Endothelial cell of umbilical vein (primary cell): ENCODE measurements at places on chromosomes 13 and 19. TPM values are rescaled to one million over a fixed set of nuclear protein-coding genes. Genes with fewer than 3 reads are reported as not detected.

Gene SLC6A16
- total RNA-seq: 1.6 and 3.6 TPM in 2 replicates

Gene TRPC4
- total RNA-seq: 0.42 and 0.64 TPM in 2 replicates

Gene POSTN
- total RNA-seq: 0.29 and 0.55 TPM in 2 replicates

Gene ATP8A2
- total RNA-seq: 0.35 and 0.49 TPM in 2 replicates

Gene CEBPG
- 24.3 and 24.6 TPM in 2 replicates for total RNA-seq

- H3K36me3 ChIP-seq: no peaks in the 10 kb centered on the region
- no peak overlapping the region for H3K4me3 ChIP-seq
- no peaks in the 10 kb centered on the region for H3K27me3 ChIP-seq
- DNase-seq: no peak
- H3K27ac ChIP-seq: no peak overlapping the region
These were observed 3.8 kb downstream of the RNF126 start for GRCh38 chr19:658916-659839.

- no peaks in the 10 kb centered on the region for H3K4me1 ChIP-seq
- H3K27ac ChIP-seq: no peak overlapping the region
- H3K36me3 ChIP-seq: no peaks in the 10 kb centered on the region
- H3K4me3 ChIP-seq: no peak overlapping the region
- no peaks in the 10 kb centered on the region for H3K27me3 ChIP-seq
These were observed 16.9 kb downstream of the CEBPA start for GRCh38 chr19:33285441-33285927.

DNA sequence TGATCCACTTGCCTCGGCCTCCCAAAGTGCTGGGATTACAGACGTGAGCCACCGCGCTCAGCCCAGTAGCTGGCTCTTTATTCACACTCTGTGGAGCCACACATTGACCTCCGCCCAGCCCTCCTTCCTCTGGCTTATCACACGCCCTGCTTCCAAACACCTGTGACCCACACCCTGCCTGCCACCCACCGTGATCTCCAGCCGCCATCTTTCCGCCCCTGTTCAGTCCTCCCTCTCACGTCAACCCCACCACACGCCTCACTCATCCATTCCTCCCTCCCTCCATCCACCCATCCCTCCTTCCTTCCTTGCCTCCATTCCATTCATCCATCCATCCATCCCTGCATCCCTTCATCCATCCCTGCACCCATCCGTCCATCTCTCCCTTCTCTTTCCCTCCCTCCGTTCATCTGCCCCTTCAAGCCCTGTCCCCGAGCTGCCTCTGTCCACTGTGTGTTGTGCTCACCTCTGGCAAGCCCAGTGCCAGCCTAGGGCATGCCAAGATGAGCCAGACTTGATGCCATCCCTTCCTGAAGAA lies 17.6 kb downstream of the ZNF296 start:
- no peak for DNase-seq
- H3K4me3 ChIP-seq: no peak overlapping the region
- no peaks in the 10 kb centered on the region for H3K27me3 ChIP-seq
- no peaks in the 10 kb centered on the region for H3K4me1 ChIP-seq
- H3K27ac ChIP-seq: no peak overlapping the region
- H3K36me3 ChIP-seq: peaks cover 67% of the 10 kb centered on the region

DNA sequence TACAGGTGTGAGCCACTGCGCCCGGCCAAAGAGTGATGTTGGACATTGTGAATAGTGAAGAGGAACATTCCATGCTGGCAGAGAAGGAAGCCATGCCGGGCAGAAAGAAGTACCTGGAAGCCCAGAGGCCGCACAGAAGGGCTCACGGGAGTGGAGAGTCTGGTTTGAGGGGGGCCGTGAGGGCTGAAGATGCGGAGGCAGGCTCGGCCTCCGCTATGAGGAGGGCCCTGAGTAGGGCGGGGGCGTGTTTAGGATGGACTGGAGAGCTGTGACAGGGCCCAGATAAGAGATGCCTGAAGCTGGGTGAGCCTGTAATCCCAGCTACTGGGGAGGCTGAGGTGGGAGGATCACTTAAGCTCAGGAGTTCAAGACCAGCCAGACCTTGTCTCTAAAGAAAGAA lies 1.6 kb downstream of the JOSD2 start:
- no peaks in the 10 kb centered on the region for H3K27me3 ChIP-seq
- no peak for DNase-seq
- no peaks in the 10 kb centered on the region for H3K36me3 ChIP-seq
- H3K27ac ChIP-seq: no peak overlapping the region
- H3K4me1 ChIP-seq: peaks cover 7% of the 10 kb centered on the region

DNA sequence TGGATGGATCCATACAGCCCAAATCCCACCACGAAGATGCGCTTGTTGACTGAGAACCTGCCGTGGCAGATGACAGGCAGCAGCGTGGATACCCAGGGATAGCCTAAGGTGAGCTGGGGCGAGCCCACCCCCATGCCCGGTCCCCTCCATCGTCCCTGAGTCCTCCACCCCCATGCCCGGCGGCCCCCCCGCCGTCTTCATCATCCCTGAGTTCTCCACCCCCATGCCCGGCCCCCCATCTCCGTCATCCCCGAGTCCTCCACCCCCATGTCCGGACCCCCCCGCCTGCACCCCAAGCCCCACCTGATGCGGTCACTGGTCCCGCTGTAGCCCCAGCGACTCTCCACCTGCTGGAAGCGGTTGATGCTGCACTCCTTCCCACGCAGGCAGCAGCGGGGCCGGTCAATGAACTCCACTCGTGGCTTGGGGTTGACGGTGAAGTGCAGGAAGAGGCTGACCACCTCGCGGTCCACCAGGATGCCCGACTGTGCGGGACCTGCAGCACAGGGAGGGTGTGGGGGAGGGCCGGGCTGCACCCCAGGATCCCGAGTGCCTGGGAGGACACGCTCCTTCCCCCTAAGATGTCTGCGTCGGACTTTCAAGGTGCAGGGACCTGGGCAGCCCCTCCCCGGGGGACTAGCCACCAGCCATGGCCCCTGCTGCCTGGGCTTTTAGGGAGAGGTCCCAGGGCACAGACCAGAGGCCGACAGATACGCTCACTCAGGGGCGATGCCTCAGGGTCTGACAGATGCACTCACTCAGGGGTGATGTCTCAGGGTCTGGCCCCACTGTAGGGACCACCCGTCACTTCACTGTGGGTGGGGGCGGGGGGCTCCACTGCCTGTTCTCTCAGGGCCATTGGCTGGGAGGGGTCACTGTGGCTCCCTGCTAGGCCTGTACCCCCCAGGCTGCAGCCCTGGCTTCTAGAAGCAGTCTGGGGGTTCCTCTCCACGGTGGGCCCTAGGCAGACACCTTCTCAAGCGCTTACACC lies 28.0 kb downstream of the BTBD2 start:
- H3K27ac ChIP-seq: no peak overlapping the region
- no peak for DNase-seq
- H3K36me3 ChIP-seq: peaks cover 7% of the 10 kb centered on the region
- no peaks in the 10 kb centered on the region for H3K27me3 ChIP-seq
- no peak overlapping the region for H3K4me3 ChIP-seq

DNA sequence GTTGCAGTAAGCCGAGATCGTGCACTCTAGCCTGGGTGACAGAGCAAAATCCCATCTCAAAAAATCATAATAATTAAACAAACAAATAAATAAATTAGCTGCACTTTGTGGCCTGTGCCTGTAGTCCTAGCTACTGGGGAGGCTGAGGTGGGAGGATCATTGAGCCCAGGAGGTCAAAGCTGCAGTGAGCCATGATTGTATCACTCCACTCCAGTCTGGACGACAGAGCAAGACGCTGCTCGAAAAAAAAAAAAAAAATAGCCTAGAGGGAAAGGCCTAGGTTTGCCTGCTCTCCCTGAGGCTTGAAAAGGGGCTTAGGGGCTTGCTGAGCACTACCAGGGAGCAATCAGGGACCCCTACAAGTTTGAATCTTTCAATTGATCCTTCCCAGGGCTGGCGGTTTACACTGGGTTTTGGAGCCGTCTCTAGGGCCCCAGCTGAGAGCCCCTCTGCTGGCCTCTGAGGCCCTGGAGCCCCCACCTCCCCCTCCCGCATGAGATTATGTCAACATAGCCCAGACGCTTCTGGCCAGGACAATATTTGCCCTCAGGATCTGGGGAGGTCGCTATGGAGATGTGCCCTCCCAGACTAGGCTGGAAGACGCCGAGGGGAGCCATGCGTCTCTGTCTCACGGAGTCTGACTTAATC lies 10.4 kb upstream of the GIPR start:
- H3K36me3 ChIP-seq: no peaks in the 10 kb centered on the region
- H3K4me3 ChIP-seq: no peak overlapping the region
- no peak overlapping the region for H3K27ac ChIP-seq

GRCh38 chr13:97809576-97809975 lies 143.9 kb upstream of the IPO5 start:
- H3K27me3 ChIP-seq: peaks cover 7% of the 10 kb centered on the region
- no peak for DNase-seq
- H3K27ac ChIP-seq: no peak overlapping the region
- no peaks in the 10 kb centered on the region for H3K4me1 ChIP-seq

DNA sequence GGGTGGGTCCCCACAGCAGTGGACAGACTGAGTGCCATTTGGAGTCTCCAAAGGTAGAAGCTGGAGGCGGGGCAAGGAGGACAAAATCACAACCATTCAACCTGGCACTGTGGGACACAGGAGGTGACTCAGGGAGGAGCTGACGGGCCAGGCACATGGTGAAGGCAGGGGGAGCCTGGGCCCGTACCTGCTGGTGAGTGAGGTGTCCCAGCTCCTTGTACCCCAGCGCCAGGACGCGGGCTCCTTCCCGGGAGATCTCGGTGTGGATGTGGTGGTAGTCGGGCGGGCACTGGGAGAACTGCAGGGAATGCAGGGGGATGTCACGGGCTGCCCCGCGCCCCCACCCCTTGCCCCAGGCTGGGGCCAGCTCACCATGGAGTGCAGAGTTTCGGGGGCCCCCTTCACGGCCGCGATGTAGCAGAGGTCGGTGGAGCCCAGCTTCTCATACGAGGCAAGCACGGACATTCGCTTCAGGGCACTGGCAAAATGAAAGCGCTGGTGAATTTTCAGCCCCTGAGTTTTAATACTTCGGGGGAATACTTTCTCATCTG lies 9.8 kb downstream of the ATP13A1 start:
- peaks cover 12% of the 10 kb centered on the region for H3K36me3 ChIP-seq
- H3K4me3 ChIP-seq: no peak overlapping the region
- H3K27ac ChIP-seq: no peak overlapping the region
- no peaks in the 10 kb centered on the region for H3K27me3 ChIP-seq

GRCh38 chr19:13841962-13842290 lies 35.0 kb upstream of the NANOS3 start:
- peaks cover 37% of the 10 kb centered on the region for H3K4me1 ChIP-seq
- H3K36me3 ChIP-seq: peaks cover 1% of the 10 kb centered on the region
- no peak for DNase-seq
- H3K27ac ChIP-seq: peak overlapping the region; percentile 94

DNA sequence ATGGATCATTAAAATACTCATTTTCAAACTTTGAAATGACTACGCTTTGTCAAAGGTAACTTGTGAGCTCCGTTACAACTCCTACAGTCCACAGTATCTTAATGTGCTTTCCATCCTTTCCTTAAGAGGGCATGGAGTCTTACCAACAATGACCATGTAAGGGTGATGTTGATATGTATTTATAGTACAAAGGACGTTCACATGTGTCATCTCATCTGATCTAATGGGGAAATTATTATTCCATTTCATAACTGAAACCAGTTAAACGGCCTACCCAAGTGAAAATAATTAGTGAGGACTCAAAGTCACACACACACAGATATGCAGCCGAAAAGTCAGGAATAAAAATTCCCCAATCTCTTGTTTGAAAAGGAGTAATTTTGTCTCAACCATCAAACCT lies 9.6 kb downstream of the USP12 start:
- no peak for DNase-seq
- no peaks in the 10 kb centered on the region for H3K27me3 ChIP-seq
- no peaks in the 10 kb centered on the region for H3K36me3 ChIP-seq
- H3K4me1 ChIP-seq: no peaks in the 10 kb centered on the region

DNA sequence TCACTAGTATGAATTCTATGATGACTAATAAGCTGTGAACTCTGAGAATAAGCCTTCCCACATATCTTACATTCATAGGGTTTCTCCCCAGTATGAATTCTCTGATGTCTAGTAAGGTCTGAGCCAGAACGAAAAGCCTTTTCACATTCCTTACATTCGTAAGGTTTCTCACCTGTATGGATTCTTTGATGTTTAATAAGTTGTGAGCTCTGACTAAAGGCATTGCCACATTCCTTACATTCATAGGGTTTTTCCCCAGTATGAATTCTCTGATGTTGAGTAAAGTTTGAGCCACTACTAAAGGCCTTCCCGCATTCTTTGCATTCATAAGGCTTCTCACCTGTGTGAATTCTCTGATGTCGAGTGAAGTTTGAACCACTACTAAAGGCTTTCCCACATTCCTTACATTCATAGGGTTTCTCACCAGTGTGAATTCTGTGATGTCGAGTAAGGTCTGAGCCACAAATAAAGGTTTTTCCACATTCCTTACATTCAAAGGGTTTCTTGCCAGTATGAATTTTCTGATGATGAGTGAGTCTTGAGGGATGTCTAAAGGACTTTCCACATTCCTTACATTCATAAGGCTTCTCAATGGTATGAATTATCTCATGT lies 30.7 kb upstream of the ZFP82 start:
- H3K4me3 ChIP-seq: no peak overlapping the region
- no peak overlapping the region for H3K27ac ChIP-seq
- H3K27me3 ChIP-seq: no peaks in the 10 kb centered on the region
- peaks cover 3% of the 10 kb centered on the region for H3K36me3 ChIP-seq
- no peak for DNase-seq
- no peaks in the 10 kb centered on the region for H3K4me1 ChIP-seq

- DNase-seq: no peak
- no peaks in the 10 kb centered on the region for H3K36me3 ChIP-seq
- no peaks in the 10 kb centered on the region for H3K4me1 ChIP-seq
- no peak overlapping the region for H3K27ac ChIP-seq
- H3K27me3 ChIP-seq: peaks cover 11% of the 10 kb centered on the region
These were observed 99.3 kb downstream of the DLEU7 start for GRCh38 chr13:50744116-50744660.

DNA sequence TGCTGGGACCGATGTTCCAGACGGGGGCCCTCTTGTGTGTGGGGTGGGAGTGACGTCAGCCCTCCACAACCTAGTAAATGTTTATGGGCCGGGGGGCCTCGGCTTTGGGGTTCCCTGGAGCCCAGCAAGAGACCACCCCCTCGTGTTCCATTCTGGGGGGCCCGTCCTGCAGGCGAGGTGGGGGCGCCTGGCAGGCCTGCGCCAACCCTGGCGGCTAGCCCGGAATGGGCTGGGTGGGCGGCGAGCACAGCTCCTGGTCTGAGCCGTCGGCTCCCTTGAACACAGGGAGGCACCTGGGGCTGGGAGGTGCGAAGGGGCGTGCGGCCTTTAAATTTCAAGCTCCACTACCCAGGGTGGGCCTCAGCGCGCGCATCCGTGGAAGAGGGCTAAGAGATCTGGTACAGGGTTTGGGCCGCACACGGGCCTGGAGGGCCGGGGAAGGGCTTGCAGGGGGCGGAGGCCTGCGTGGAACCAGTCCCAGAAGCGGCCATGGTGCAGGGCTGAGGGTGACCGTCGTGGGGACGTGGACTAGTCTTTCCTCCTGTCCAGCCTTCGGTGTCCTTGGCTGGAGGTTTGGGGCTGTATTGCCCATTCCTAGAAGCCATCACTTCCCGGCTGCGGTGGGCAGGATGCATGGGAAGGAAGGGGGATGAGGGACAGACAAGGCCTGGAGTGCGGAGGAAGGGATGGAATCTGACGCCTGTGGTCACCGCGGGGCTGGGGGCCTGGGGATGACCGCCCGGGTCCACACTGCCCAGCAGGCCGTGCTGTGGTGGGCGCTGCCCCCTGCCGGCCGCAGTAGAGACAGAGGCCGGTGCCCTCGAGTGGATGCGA lies 11.4 kb downstream of the NDUFA11 start:
- DNase-seq: peak; percentile 33
- no peak overlapping the region for H3K4me3 ChIP-seq
- H3K36me3 ChIP-seq: no peaks in the 10 kb centered on the region
- H3K27me3 ChIP-seq: no peaks in the 10 kb centered on the region
- no peak overlapping the region for H3K27ac ChIP-seq
